Activated CD4-positive, CD25-positive, alpha-beta regulatory T cell treated with anti-CD3 and anti-CD28 coated beads, Interleukin-2, amount 50 U/mL, for 72 hours (primary cell): ENCODE measurements at places on chromosomes 12 and 14.

GRCh38 chr12:47752552-47752951, 6.1 kb downstream of the RAPGEF3 start:
- DNase-seq: no peak

- DNase-seq: no peak
Observed at GRCh38 chr12:2539938-2540337, 254.8 kb upstream of the FKBP4 start.

GRCh38 chr12:96302687-96303310, 97.4 kb downstream of the CDK17 start:
- no peak for DNase-seq

- no peak for DNase-seq
Observed at GRCh38 chr14:82079553-82079952, 545.9 kb upstream of the SEL1L start.

GRCh38 chr14:98725191-98725590, 546.8 kb downstream of the BCL11B start:
- no peak for DNase-seq

DNA sequence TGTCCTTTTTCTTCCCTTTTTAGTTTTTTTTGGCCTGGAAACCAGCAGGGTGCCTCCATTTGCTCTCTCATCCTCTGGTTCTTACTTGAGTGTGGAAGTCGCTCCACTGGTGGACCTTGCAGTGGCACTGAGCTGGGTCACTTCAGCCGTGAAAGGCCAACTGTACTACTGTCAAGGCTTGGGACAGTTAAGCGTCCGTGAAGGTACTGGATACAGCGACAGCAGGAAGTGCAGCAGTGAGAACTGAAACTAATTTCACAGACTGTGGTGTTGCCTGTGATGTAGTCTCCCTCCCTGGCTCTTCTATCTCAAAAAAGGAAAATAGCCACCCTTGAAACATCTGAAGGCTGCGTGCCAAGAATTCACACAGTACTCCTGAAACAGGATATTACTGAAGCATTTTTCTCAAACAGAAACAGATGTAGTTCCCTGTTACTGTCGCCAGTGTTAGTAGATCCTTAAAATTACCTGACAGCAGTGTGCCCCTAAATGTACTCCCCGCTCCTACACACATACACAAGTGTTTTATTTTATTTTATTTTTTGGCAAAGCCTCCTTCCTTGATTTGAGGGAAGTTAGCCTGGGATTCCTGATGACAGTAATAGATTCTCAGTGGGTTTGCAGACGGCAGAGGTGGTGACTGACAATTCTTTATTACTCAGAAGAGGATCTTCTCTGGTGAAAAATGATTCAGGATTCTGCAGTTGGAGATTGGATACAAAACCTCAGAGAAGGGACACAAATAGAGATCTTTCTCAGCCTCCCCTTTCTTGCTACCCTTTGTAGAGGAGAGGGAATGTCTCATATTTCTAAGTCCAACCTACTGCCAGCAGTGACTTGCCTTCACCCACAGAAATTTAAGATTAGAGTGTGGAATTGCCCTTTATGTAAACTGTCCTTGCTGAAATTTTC, 4.4 kb downstream of the SUSD6 start:
- no peak for DNase-seq

- no peak for DNase-seq
Observed at GRCh38 chr12:122951406-122951805, 14.9 kb downstream of the ABCB9 start.

GRCh38 chr12:16281157-16281556, 3.7 kb upstream of the SLC15A5 start:
- no peak for DNase-seq

- no peak for DNase-seq
Observed at GRCh38 chr12:51962737-51963136, 11.2 kb downstream of the ACVR1B start.
